Stromal cell of bone marrow (primary cell): ENCODE measurements at places on chromosomes 2 and 18.

GRCh38 chr2:232626584-232626983 lies 6.8 kb upstream of the EFHD1 start:
- no peak for DNase-seq

- no peak for DNase-seq
Observed at GRCh38 chr2:146624430-146625160, 1220.2 kb upstream of the ACVR2A start.

DNA sequence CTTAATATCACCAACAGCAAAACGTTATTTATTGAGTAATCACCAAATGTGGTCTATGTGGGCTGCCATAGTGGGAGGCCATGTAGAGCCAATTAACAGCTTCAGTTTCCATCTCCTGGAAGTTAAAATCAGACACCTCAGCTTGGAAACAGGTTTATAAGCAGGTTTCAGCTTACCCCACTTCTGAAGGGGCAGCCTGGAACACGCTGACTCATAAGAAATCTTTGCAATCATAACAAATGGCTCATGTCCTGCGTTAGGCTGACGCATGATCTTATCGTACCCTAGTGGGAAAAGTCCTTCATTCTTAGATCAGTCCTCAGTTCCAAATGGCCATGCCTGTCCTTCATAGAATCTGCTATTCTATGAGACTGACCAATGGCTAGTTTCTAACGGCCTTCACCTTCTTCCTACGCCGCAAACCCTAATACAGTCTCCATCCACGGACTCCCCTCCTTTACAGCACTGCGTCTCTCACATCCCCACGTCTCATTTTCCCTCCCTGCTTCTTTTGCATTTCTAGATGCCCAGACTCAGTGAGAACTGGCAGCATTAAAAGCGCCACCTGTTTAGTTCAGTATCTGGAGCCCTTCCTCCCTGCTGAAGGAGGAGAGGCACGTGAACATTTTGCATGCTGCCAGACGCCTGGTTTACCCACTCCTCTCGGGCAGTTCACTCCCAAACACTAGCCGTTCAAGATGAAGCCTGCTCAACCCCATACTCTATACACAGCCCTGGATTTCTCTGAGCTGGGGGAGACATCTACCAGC lies 24.2 kb upstream of the BZW1 start:
- peak; percentile 93 for DNase-seq

DNA sequence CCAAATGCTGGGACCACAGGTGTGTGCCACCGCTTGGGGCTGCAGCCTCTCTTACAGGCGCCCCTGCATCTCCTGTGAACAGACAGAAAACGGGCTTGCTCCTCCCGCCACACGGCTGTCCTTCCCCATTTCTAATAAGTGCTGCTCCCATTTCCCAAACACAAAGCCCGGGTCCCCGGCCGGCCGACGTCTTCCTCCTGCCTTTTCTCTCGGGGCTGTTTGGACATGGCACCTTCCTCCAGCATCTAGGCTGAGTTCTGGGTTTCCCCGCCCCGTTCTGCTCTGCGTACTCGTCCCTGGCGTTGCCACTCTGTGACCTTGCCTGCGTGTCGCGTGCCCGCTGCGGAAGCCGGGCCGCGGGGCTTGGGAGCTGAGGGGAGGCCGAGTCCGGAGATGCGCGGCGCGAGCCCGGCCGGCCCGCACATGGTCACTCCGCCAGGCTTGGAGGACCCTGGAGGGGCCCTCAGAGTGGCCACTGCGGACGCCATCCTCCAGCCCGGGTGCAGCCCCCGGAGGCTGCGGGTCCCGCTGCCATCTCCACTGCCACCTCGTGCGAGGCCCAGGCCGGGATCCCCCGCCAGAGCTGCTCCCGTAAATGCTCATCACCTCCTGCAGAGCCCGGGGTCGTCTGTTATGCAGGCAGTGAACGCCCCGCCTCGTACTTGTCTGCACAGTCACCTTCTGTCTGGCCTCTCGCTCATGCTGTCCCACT lies 26.3 kb downstream of the PRELID3A start:
- DNase-seq: no peak

DNA sequence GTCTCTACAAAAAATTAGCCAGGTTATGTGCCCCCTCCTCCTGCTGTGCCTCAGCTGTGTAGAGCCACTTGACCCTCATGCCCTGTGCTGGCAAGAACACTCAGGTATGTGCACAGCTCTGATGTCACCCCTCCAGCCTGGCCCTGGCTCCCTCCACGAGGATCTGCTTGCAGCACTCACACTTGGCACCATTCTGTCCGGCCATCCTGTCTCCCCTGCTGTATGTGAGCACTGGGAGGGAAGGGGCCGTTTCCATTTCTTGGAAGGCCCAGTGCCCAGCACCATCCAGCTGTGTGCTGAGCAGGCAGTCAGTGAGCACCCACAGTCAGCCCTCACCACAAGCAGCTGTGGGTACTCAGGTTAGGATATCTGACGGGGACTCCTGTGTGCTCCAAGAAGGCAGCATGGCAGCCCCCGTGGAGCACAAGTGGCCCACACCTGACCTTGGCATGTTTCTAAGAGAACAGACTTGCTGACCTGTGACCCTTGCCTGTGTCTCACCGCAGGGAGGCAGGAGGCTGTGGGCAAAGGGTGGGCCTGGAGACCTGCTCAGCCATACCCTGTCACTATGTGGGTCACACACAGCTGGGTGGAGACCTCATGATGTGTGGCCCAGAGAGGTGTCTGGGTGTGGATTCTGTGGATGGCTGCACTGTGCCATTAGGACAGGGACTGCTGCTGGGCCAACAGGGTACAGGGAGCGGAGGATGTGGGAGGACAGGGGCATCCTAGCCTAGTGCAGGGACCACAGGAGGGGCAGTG lies 31.5 kb downstream of the USP34 start:
- DNase-seq: no peak

GRCh38 chr2:31956312-31956711 lies 54.5 kb downstream of the MEMO1 start:
- DNase-seq: no peak

DNA sequence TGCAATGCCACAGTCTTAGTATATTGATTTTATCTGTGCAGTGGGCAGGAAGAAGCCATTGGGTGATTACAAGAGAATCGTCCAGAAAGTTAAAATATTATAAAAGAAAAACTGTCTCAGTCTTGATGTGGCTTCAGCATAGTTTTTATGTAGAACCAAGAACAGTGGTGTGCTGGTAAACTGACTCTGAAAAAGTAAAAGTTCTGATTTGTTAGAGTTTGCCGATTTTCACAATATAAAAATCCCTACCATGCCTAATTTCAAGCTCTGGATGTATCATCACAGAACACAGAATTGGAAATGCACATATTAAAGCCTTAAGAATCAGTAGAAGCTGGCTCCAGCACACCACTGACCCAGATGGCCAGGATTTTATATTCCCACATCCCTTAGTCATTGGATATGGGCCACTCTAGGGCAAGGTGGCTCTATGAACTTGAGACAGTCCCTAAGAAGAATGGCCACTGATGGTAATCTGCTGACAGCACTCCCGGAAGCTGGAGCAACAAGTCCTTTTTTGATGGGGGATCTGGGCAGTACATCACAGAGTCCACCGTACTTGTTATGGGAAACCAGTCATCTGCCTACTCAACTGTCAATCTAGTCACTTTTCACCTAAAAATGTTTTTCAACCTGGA lies 9.3 kb upstream of the PLEKHM3 start:
- DNase-seq: no peak
